ENCODE measurements at places on chromosomes 11 and 22.
A peak's percentile ranks its signal among the peaks of the same experiment; 100 is the strongest.

DNA sequence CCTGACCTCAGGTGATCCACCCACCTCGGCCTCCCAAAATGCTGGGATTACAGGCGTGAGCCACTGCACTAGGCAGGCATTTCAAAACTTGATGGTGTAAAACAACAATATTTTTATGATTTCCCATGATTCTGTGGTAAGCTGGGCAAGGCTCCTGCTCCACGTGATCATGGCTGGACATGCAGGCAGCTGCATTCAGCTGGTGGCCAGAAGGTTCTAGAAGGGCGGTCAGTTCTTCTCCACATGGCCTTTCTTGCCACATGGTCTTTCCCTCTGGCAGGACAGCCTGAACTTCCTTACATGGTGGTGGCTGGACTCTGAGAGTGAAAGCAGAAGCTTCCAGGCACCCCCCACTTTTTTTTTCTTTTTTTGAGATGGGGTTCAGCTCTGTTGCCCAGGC is 9.9 kb upstream of the RASD2 start:
- no peak for DNase-seq

- no peak for DNase-seq
These were observed 607 bp downstream of the CCDC82 start for GRCh38 chr11:96388891-96389719.

GRCh38 chr11:74989260-74989638 is 516 bp downstream of the NEU3 start:
- no peak for DNase-seq

DNA sequence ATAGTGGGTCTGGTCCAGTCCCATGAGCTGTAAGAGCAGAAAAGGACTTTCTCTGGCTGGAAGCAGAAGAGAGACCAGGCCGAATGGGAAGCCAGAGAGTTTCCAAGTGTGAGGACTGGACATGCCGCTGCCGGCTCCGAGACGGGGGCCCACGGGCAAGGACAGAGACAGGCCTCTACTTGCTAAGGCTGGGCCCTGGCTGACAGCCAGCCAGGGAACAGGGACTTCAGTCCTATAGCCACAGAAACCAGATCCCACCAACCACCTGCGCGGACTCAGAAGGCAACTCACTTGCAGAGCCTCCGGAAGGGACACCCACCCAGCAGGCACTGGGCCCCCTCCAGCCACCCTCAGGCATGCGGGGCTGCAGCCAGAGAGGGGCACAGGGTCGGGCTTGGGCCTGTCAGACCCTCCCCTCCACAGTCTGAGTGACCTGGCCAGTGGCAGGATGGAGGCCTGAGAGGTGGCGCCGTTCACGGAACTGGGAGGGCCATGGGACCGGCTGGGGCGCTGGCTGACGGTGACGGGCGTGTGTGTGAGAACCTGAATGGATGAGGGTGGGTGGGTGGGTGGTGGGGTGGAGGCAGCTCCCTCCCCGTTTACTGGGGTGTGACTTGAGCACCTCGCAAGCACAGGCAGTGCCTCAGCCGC is 47.8 kb upstream of the A4GALT start:
- DNase-seq, result no peak

DNA sequence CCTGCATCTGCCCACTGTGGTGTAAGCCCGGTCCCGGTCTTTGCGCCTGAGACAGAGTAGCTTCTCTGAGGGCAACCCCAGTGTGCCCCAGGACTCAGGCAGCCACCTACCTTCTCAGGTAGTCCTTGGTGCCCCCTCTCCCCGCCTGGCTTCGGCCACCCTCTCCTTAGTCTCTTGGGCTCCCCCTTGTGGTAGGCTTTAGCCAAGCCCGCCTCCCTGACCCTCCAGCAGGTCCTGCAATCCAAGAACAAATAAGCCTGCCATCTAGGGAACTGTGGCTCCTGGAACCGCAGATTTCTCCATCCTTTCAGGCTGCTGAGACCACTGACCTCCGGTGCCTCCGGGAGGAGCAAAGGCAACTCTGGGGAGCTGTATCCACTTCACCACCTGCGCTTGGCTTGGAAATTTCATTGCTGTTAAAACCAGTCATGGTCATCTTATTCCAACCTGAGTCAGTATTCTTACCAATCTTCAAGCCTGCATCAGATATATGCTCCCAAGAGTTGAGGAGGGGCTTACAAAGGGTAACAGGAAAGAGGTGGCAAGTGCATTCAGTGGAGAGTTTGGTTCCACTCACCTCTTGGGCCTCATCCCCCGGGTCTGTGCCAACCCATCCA is 52.8 kb upstream of the TENM4 start:
- peak; percentile 3 for DNase-seq

DNA sequence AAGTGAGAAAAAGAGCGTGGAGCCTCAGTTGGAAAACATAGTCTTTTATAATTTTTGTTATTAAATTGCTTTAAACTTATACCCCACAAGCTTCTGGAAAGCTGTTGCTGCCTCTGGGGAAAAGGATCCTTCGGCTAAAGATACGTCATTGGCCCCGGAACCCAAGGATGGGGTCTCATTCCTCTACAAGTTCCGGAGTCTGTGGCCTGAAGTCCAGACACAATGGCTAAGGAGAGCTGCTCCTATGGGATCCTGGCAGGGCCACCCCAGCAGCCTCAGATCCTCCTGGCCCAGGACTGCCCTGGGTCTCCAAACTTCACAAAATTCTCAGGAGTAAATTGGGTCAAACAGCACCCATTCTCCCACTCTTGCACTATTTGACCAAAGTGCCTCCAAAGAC is 5.9 kb downstream of the WT1 start:
- no peak for DNase-seq

DNA sequence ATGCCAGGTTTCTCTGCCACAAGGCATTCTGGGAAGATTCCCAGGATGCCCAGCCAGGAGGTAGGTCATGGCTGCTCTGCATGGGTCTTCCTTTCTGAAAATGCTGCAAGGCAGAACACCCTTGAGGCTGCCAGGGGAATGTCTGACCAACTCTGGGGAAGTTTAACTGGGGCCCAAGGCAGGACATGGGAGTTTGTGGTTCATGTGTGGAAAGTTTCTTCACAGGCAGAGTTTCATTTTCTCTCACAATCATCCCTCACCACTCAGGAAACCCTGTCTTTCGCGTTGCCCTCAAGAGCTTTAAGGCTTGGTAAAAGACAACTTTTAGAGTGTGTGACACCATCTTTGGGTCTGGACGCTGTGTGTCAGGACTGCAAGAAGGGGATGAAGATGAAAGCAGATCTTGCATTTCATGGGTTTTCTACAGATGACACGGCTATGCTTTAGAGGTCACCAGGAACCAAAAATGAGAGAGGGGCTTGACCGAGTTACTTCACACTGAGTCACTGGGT is 133.5 kb downstream of the CD44 start:
- DNase-seq, result peak; percentile 14

GRCh38 chr11:20353829-20354434 is 9.6 kb upstream of the HTATIP2 start:
- no peak for DNase-seq

DNA sequence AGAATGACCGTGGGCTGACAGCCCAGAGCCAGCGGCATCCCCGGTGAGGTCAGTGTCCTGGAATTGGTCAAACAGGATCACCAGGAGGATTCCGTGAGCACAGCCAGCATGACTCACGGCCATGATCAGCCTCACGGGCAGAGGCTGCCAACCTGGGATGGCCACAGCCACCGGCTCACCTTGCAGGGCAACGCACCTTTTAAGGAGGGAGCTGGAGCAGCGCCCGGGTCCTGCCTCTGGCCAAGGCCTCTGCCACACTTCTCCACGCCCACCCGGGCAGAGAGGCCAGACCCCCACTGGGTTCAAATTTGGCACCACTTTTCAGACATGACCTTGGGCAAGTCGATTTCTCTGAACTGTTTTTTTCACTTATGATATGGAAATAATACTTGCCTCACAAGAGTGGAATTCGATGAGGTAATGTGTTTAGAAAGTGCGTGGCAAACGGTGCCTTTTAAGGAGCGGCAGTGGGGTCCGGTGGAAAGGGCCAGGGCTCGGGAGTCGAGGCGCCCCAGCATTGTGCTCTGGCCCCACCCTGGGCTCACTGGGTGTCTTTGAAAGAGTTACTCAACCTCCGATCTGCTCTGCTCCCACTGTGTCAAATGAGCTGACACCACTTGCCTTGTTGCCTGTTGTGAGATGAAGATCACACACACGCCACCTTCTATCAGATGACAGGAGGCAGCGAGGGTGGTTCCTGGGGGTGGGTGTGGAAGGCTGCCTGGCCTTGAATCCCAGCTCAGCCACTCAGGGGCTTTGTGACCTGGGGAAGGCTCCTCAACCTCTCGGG is 16.0 kb downstream of the TXN2 start:
- no peak for DNase-seq

DNA sequence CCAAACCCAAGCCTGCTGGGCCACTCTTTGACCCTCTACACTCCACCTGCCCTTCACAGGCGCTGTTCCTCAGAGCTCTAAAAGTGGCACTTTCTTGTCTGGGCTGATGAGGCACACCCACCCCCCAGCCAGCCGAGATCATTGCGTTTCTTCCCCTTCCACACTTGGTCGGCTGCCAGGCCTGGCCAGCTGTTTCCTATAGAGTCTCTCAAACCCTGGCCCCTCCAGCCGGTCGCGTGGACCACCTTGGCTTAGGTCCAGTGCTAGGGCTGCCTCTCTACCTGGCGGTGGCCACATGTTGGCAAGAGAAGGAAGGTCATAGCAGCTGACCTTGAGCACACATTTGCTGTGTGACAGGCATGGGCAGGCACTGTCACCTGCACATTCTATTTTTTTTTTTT is 60.6 kb downstream of the PPP6R2 start:
- DNase-seq, result no peak

GRCh38 chr22:21990445-21991303 is 8.1 kb upstream of the TOP3B start:
- DNase-seq, result no peak

DNA sequence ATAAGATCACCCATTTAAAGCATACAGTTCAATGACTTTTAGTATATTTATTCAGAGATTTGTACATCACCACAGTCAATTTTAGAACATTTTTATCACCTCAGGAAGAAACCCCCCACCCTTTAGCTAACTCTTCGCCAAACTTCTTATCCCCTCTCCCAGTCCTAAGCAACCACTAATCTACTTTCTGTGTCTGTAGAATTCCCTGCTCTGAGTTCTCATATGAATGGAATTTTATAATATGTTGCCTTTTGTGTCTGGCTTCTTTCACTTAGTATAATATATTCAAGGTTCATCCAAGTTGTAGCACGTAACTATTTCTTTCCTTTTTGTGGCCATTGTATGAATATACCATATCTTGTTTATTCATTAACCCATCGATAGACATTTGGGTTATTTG is 3.6 kb downstream of the ANKRD13D start:
- DNase-seq, result no peak

DNA sequence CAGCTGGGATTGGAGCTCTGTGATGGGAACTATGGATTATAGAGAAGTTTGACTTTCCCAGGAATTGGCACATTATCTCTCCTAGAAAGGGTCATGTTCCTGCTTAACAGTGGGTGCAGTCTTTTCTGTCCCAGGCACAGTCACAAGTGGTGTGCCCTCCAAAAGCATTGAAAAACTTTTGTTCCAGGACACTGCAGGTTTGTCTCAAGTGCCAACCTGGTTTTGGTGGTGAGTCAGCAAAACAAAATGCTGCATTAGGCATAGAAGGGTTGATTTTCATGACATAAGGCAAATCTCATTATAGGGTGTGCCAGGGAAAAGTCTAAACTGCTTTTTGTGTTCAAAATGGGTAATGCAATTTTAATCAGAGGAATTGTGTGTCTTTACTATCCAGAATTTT is 4.9 kb downstream of the HTATIP2 start:
- DNase-seq, result no peak

GRCh38 chr11:2847561-2847960 is 38.0 kb downstream of the CDKN1C start:
- no peak for DNase-seq

GRCh38 chr11:86769219-86769618 is 31.1 kb upstream of the PRSS23 start:
- no peak for DNase-seq

DNA sequence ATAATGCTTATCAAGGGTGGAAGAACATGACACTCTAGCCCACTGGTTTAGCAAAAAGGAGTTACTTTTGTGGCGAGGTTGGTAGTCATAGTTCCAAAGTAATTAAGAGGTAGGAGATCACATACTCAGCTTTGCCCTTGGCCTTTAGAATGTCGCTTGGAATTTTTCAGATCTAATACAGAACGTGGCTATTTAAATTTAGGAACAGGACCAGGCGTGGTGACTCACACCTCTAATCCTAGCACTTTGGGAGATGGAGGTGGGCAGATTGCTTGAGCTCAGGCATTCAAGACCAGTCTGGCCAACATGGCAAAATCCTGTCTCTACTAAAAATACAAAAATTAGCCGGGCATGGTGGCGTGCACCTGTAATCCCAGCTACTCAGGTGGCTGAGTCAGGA is 26.1 kb upstream of the ZNRF3 start:
- DNase-seq, result no peak

- no peak for DNase-seq
These were observed 14.7 kb upstream of the TAB1 start for GRCh38 chr22:39384750-39385480.

DNA sequence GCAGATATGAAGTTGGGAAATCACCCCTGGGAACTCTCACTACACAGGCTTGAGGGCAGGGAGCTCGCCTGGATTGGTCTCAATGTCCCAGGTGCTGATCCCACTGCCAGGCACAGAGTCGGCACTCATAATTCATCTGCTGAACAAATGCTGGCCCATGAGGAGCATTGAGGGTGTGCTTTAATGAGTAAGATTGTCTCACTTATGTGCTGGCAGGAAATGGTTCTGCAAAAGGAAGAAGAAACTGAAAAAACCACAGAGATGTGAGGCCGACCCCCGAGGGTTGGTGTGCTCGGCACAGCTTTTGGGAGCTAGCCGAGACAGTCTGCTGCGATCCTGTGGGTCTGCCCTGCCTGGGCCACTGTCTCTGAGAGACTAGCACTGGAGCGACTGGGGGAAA is 9.4 kb downstream of the PLAAT2 start:
- DNase-seq, result no peak
